Right ventricle myocardium superior (tissue), 1 donor: ENCODE measurements at places on chromosomes 6 and 20. TPM values are rescaled to one million over a fixed set of nuclear protein-coding genes. Genes with fewer than 3 reads are reported as not detected.

DNA sequence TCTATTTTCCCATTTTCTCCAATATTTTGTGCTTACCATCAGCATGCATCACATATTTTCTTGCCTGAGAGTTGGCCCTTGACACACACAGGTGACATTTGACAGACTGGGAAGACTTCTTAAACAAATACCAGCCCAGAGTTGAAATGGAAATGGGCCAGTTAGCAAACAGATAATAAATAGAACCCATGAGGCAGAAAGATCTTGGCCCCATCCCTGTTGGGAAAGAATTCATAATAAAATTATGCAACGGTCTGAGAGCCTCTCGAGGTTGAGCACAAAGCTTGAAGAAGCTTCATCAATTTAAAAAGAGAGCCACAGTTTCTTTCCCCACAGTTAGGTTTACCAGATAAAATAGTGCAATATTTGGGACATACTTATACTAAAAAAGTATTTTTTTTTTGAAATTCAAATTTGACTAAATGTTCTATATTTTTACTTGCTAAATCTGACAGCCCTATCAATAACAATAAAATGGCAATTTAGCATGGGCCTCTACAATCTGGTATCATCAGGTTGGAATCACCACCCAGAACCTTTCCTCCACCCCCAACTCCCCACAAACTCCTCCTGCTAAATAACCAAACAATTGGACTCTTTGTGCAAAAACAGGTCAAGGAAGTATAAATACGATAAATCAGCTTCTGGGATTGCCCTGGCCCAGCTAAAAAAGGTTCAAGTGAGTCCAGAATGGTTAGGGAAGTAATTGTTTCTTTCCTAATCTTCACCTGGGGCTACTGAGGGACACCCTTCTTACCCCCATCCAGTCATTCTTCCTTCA, 129.8 kb downstream of the CD164 start:
- DNase-seq: no peak

Gene SNAI1
- total RNA-seq: 0.81 TPM

DNA sequence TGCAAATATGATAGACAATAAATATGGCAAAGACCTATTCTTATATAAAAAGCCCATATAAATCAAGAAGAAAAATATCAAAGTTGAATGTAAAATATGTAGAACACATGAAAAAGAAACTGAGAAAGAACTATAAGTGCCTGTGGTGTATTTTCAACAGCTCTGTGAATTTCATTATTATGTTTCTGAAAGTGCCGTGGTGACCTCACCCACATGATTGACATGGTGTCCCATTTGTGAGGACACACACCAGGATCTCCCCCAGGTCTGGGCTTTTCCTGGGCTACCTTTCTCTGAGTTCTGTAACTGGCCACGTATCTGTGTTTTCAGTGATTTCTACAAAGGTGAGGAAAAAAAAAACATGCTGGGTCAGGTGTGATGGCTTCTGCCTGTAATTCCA, 86.7 kb downstream of the BMP6 start:
- no peak for DNase-seq

DNA sequence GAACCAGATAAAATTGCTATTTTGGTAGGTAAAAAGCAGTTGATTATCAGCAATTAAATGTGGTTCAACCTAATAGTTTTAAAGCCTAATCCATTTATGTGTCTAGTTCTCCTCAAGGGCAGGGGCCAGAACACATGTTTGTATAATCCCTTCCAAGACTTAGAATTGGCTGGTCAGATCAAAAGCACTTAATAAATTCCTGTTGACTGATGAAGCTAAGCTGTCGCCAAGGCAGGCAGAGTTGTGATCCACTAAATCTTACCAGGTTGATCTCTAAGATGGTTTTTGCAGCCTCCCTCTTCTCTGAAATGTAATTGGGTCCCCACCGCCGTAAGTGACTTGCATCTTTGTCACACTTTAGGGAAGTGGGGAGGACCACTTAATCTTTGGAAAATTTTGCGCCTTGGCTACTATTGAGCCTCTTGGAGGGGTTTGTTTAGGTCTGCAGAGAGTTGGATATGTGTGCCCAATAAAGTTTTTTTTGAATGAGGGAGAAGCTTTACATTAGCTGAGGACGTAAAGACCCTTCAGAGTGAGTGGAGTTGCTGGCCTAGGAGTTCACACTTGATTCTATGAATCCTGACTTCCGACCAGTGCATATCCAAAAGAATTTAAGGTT, 65.9 kb downstream of the PHF20 start:
- no peak for DNase-seq

Gene MMP24
- 0.13 TPM for total RNA-seq

DNA sequence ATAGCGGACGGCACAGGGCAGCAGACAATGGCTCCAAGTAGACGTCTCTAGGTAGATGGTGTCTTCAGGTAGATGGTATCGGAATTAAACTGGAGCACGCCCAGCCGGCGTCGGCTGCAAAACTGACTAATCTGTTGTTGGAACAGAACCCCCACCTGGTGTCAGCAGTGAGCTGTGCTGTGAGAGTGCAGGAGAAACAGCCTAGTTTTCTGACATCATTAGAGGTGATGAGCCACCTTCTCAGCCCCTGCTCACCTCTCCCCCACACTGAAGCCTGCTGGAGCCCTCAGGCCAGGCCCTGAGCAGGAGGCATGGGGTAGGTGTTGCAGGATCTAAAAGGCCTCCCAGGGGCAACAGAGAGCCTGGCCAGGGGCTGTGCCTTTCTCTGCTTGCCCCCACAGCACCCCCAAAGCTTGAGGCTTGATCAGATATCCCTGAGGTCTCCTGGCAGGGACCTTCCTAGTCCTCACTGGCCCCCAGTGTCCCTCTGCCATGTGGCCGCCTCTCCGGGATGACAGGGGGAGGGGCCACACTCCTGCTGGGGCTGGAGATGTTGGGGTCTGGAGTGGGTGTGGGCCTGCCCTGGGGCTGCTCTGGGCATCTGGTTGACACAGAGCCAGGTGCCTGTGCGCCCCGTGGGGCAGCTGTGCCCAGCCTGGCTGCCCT, 6.9 kb upstream of the HELZ2 start:
- no peak for DNase-seq

DNA sequence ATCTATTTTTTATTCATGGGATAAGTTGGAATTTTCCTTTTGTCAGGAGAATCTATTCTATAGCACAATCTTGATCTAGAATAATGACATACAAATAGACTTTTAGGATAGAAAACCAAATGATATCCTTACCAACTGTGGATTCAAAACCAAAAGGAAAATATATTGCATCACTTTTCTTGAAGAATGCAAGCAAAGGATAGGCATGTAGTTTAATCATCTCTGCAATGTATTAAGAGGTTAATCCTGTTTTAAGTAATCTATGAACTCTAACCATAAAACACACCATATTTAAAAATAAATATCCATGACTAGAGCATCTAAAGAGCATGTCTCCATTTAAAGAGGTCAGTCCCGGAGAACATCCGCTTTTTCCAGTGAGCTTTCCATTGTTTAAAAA, 106.7 kb upstream of the CNKSR3 start:
- no peak for DNase-seq

Gene FAM162B
- total RNA-seq: 3.7 TPM

Gene COL10A1
- not detected for total RNA-seq

DNA sequence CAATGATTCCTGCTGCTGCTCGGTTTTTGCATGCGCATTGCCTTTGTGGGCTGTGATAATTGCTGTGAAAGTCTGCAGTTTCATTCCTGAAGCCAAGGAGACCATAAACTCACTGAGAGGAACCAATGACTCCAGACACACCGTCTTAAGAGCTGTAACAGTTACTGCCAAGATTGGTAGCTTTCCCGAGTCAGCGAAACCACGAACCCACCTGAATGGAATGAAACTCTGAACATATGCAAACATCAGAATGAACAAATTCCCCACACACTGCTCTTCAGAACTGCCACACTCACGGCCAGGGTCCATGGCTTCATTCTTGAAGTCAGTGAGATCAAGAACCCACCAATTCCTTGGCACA, 37.7 kb downstream of the TRIM27 start:
- DNase-seq: no peak
